Muscle of arm (tissue), 14 donors: ENCODE measurements at places on chromosomes 3 and 15. TPM values are rescaled to one million over a fixed set of nuclear protein-coding genes. Genes with fewer than 3 reads are reported as not detected.

CCDC54 gene
- polyA plus RNA-seq: 4.4 TPM

ISLR2 gene
- 2.8 TPM for polyA plus RNA-seq

SGO1 gene
- polyA plus RNA-seq: 22.2 TPM

GOLGA6L7 gene
- polyA plus RNA-seq: 0.15 TPM

WDR53 gene
- polyA plus RNA-seq: 13.4 TPM
